ENCODE measurements at places on chromosomes 3 and 15.

- no peak for DNase-seq
Measured at GRCh38 chr3:100538339-100538706, 45.9 kb downstream of the TMEM45A start.

- DNase-seq = no peak
Measured at GRCh38 chr3:57068437-57069089, 8.1 kb downstream of the SPATA12 start.

DNA sequence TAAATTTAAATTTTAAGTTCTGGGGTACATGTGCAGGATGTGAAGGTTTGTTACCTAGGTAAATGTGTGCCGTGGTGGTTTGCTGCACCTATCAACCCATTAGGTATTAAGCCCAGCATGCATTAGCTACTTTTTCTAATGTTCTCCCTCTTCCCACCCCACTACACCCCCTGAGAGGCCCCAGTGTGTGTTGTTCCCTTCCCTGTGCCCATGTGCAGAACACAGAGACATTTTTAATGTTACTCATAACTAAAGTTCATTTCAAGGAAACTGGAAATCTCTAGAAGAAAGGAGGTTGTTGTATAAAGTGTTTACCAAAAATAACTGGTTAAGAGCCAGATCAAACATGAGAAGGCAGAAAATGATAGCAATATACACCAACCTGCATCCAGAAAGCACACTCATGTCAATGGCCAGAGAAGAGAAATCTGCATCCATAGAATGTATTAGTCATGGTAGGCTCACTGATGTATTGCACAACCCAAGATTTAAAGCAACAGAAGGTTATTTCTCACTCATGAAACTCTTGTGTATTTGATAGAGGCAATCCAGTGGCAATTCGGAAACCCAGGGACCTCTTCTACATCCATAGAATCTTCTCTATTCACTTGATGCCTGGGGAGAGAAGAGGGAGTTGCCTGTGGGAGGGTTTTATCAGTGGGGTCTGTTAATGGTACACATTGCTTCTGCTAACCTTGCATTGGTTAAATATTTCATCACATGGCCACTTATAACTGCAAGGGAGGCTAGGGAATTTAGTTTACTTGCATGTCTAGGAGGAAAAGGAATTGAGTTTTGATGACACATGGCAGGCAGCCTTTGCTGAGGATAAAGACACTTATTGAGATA lies 321.9 kb upstream of the RASGRP1 start:
- no peak for DNase-seq

GRCh38 chr3:174218016-174218415 lies 641.1 kb upstream of the NAALADL2 start:
- no peak for DNase-seq

DNA sequence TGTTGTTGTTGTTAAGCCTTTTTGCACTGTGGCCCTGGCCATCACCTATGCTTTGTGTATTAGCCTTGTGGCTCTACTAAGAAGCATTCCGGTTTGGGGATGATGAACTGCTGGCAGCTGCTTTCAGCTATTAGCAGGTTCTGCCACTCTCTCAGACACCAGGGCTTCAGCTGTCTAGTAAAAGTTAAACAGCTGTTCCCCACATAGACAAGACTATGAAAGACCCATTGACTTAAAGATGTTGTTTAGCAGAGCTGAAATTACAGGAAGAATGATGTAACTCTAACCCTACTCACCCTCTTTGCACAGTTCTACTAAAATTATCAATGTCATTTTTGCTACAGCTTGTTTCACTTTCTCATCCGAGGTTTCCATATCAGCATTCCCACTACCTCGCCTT lies 131.2 kb upstream of the CGNL1 start:
- DNase-seq = no peak

GRCh38 chr3:55692957-55693558 lies 206.0 kb upstream of the WNT5A start:
- DNase-seq = no peak

DNA sequence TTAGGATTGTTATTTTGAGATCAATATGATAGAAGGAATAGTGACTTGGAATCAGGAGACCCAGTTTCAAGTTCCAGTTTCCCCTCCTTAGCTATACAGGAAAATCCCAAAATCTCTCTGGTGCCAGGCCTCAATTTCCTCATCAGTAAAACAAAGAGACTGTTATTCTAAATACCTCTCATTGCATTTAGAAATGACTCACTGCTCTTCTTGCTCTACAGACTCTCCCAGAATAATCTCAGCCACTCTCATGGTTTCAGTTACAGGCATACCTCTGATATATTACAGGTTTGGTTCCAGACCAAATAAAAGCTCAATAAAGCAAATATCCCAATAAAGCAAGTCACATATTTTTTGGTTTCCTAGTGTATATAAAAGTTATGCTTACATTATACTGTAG lies 28.3 kb downstream of the IMPG2 start:
- DNase-seq = no peak

GRCh38 chr15:33866101-33866737 lies 102.1 kb upstream of the CHRM5 start:
- DNase-seq = no peak

DNA sequence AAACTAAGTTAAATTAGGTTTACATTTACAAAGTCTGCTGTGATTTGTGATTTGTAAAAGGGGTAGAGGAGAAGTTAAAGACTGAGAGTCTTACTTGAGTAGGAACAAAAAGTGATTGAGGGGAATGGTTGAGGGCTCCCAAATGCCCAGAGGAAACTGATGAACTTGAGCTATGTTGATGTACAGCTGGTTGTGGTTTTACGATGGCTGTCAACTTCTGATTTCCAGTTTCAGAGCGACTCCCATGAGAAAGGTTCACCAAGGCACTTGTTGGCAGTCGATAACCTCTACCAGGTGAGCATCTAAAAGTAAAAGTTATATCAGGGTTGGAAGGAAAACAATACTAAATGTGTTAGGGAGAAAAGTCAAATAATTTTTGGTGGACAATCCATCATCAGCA lies 91.0 kb downstream of the XRN1 start:
- no peak for DNase-seq

DNA sequence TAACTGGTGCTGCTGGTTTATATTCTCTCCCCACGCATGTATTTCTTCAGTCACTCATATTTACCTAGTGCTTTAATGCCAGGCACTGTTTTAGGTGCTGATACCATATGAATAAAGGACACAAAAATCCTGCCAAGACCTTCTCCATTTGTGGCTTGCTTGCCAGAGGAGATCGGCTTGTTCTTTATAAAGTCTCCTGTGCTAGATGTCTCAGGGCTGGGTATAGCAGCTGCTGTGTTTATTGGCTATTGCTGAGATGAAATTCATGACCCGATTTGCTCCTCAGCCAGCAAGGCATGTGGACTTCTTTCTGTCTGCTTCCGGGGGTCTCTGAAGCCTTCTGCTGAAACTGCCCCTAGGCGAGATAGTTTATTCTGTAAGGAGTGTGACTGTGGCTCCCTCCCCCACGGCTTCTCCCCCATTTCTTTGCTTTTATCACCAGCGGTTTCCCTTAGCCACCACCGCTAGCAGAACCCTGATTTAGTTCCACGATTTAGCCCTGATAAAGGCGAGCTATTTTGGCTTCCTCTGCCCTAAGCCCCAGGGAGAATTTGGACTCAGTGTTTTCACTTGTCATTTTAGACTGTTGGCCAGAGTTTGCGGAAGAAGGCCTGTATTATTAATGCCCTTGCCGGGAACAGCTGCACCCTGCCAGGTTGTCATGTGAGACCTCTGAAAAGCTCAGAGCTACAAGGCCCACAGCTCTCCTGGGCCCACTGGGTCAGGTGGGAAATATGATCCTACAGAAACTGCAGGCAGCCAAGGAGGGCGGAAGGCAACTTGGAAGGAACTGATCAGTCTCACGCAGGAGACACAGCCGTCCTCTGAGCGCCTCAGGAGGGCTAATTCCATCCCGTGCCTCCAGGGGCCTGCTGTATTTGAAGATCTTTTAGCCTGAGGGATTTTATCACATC lies 46.8 kb downstream of the ST6GAL1 start:
- DNase-seq = no peak

DNA sequence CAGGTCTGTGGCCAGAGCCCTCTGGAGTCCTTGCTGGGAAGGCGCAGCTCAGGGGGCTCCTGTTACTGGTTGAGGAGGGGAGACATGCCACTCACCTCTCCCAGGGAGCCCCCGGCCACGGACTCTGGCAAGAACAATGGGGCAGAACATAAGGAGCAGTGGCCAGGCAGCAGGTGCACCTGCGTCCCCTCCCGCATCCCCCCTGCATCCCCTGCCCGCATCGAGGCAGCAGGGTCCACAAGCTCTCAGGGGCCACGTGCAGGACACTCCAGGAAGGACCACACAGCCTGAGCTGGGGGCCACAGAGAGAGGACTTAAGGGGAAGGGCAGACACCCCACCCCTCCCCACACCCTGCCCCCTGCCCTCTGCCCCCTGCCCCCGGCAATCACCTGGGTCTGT lies 73.0 kb downstream of the TFRC start:
- no peak for DNase-seq

GRCh38 chr3:129063841-129064482 lies 3.4 kb downstream of the GP9 start:
- peak; percentile 52 for DNase-seq

DNA sequence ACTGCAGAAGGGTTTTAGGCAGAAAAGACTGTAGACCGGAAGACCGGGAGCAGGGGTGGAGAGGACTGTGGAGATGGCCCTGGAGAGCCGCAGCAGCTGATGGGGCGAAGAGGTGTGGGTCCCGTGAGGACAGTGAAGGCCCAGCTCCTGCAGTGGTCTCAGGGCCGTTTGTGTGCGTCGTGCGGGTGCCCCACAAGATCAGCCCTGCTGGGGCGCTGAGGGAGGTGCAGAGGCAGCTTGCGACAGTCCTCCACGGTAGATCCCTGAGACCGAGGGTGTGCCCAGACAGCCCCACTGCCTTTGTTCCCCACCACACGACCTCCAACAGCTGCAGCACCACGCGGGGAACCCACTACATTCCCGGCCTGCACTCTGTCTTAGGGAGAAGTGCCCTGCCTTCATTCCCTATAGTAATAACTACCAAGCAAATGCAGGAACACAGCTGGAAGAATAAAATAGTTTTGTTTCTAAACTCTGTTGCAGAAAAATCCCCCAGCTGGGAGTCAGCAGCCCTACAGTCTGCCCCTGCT lies 19.0 kb upstream of the CRABP1 start:
- no peak for DNase-seq

GRCh38 chr15:93523481-93523880 lies 434.5 kb upstream of the RGMA start:
- DNase-seq = no peak

GRCh38 chr3:7439101-7439680 lies 578.3 kb downstream of the GRM7 start:
- DNase-seq = no peak

DNA sequence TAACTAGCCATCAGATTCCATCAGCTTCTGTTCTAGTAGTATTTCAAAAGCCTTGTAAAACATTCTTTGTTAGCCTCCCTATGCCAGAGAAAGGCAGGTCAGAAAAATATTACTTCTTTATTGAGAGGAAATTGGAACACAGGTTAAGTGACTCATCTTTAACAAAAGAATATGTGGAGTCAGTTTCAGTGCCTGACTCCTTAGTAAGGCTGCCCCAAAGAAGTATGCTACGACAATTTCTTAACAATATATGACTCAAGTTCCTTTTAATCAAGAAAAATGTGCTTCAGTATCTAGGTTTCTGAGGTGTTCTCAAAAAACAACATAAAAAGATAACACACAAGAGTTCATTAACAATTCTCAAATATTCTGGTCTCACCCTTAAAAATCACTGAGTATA lies 139.2 kb downstream of the VPS13C start:
- DNase-seq = no peak

DNA sequence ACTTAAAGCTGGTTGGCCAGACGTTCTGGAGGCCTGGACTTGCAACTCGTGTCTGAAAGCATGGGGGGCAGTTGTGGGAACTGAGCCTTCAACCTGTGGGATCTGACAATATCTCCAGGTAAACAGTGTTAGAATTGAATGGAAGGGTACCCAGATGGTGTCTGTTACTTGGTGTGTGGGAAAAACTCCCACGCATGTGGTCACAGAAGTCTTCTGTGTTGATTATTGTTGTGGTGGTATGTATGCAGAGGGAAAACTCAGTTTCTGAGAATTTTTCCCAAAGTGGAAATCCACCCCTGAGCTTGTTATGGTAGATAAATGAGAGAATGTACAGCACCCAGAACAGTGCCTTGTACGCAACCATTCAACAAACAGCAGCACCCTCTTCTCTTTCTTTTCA lies 238.1 kb upstream of the ICE2 start:
- no peak for DNase-seq

- no peak for DNase-seq
Measured at GRCh38 chr3:82410366-82410765, 648.9 kb upstream of the GBE1 start.

DNA sequence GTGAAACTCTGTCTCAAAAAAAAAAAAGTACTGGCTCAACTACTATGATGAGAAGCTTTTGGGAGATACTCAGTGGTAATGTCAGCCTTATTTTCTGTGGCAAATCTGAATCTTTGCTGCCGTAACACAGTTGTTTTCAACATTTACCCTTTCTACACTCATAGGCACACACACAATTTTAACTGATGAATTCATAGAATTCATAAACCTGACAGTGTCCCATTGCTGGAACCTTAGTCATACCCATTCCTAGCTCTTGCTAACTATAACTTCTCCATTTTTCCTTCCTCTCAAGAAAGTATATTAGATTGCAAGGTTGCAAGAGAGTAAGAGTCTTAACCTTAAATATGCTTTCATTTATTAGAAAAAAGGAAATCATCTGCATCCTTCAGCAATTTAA lies 496.6 kb downstream of the FHIT start:
- DNase-seq = no peak

GRCh38 chr3:71409352-71409751 lies 174.2 kb downstream of the FOXP1 start:
- DNase-seq = no peak

DNA sequence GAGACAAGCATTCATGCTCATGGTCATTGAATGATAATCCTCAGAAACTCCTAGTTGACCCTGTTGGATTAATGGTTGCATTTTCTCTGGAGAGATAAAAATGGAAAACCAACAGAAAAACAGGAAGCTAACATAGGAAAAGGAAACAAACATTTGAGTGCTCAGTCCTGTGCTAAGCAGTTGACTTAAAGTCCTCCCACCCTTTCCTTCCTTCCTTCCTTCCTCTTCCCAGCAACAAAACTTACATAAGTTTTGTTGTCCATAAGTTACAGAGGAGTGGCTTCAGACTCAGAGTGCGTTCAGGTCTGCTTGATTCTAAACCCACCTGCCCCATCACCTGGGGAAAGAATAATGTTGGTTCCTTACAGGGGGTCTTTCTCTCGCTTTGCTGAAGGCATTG lies 163.8 kb upstream of the RGMA start:
- no peak for DNase-seq

DNA sequence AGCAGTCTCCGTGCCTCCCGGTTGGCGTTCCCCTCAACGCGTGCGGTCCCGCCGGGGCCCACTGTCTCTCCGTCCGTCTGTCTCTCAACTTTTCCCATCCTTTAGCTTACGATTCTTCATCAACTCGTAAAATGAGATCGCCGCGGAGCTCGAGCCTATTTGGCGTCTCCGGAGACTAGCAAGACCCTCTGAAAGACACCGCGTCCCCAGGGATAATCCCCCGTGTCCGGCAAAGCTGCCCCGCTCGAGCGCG lies 3.4 kb downstream of the GATA2 start:
- DNase-seq = no peak

- no peak for DNase-seq
Measured at GRCh38 chr3:151281671-151282324, 3.5 kb upstream of the P2RY14 start.

- no peak for DNase-seq
Measured at GRCh38 chr3:32421991-32422859, 30.6 kb downstream of the CMTM7 start.

- no peak for DNase-seq
Measured at GRCh38 chr3:130692455-130692854, 54.2 kb downstream of the PIK3R4 start.

- no peak for DNase-seq
Measured at GRCh38 chr3:187783098-187783497, 37.8 kb upstream of the BCL6 start.

GRCh38 chr15:86333819-86334218 lies 254.1 kb downstream of the AGBL1 start:
- no peak for DNase-seq

Measured in NCI-H510A (cell line).